ENCODE measurements at places on chromosomes 7 and 10.

DNA sequence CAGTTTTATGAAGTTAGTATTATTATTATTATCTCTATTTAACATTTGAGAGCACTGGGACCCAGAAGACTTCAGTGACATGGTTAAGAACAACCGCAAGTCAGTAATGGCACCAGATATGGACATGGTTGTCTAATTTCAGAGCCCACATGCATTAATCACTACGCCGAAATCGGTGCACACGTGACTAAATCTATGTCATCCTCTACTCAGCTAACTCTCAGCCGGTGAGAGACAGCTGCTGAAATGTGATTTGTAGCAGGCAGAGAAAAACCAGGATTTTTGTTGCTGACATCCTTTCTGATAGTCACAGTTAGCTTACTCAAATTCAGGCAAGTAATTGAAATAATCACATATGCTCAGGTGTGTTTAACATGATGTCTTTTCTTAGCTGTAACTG, 127.7 kb downstream of the SPAG6 start:
- no peak for DNase-seq

DNA sequence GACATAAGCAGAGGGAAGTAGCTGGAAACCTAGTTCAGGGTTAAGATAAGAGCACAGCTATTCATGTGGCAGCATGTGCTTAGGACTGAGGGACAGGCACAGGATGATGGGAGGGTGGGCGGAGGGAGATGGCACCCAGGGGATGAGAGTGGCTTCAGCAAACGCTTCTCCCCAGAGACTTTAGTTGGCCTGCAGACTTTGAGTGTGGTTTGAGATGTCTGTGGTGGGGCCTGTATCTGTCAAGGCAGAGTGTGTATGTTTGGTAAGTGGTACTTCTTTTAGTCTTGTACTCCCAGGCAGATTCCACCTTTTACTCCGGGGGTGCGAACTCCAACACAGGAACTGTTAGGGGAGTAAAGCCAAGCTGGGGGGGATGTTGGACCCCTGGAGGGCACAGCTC, 88.9 kb downstream of the WDFY4 start:
- no peak for DNase-seq

DNA sequence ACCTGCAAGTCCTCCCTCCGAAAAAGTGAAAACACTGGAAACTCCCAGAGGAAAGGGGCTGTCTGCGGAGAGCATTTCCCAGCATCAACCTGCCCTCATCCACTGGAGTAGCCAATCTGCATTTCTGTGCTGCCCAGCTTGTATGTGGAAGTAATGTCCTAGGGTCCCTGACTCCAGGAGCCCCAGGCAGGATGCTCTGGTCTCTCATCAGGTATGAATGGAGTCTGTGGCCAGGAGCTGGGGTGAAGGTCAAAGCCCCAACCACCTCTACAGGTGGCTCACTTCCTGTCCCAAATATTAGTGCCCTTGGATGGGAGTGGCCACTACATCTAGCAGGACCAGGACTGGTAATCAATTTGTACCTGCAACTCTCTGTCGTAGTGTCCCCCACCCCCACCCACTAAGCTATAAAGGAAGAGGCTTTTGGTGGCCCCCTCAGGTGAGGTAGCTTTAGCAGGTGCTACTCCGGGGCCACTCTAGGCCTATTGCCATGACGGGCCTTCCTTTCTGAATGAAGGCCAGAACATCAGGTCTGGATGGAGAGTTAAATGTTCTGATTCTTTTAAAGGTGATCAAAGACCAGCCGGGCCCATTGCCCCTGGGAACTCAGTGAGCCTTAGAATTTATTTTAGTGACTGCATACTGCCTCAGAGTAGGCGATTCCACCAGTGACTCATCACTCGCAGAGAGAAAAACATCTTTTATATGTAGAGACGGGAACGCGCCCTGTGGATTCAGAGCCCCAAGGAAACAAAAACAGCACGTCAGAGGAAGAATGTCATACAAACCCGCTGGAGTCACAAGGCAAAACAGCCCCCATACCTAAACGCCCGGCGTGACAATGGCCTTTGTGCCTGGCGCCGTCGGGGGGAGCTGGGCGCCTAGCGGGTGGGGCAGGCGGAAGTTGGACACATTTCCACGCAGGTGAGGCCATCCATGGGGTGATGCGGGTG, 13.0 kb downstream of the EN2 start:
- peak; percentile 62 for DNase-seq

DNA sequence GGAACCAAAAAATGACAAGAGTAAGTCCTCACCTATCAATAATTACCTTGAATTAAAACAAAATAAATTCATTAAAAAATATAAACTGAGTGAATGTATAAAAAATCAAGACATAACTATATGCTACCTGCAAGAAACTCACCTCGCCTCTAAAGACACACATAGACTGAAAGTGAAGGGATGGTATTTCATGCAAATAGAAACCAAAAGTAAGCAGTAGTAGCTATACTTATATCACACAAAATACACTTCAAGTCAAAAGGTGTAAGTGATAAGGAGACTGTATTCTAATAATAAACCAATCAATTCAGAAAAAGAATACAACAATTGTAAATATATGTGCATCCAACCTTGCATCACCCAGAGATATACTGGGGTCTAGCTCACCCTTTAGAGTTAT, 332.6 kb downstream of the SH2D4B start:
- DNase-seq, result no peak

DNA sequence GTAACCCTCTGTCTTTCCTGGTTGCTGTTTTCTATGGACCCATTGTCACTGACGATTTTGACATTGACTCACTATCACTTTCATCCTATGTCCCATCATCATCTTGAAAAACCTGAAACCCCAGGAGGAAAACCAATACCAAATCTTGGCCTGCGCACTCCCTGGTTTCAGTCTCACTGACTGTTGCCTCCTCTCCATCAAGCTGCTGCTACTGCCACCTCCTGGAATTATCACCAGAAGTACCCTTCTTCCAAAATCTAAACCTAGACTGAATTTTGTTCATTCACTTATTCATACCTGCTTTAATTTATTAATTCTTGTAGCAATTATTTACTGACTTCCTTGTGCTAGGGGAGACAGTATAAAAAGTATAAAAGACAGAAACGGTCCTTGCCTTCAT, 44.5 kb upstream of the ACBD5 start:
- peak; percentile 13 for DNase-seq

GRCh38 chr10:9243941-9244411, 1189.5 kb downstream of the GATA3 start:
- no peak for DNase-seq

GRCh38 chr7:157522954-157523353, 186.2 kb downstream of the DNAJB6 start:
- DNase-seq, result no peak

DNA sequence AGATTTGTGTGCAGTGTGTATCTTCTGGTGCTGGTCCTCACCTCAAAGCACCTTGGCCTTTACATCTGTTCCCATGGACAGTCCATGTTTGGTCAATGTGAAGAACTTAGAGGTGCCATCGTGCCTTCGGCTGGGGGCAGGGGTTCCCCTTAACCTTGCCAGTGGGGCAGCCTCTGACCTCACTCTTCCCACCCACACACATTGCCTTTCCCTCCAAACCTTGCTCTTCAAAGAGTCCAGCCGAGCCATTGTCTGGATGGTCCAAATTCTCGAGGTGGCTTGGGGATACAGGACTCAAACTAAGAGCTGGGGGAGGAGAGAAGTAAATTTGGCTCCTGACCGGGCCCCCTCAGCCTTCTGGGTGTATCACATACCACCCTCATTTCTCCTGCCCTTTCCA, 76.2 kb upstream of the HABP2 start:
- no peak for DNase-seq

DNA sequence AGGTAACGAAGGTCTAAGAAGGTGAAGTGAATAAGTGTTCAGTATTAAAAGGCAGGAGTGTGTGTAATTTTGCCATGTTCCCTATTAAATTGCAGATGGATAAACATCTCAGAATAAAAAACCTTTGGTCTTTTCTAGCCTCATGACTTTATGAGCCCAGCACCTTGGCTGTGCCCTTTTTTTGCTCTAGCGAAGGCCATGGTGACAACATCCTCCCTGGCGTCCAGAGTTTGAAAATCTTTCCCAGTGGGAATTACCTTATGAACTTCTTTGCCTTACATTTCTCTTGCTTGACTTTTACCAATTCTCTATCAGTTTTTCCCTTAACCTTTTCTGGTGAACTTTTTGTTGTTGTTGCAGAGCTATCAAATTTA, 368.2 kb upstream of the BMPER start:
- DNase-seq, result no peak

DNA sequence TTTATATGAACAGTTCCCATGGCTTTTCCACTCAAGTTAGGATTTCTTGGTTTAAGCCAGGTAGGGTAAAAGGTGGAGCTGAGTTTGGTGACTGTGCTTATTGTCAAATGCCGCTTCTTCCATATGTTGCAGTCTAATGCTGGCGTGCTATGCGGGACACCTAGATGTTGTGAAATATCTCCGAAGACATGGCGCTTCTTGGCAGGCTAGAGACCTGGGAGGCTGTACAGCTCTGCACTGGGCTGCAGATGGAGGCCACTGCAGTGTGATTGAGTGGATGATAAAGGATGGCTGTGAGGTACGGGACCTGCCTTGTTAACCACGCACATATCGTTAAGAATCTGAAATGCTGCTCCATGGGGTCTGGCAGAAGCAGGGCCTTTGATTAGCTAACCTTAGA, 108.4 kb downstream of the FANK1 start:
- DNase-seq, result no peak

DNA sequence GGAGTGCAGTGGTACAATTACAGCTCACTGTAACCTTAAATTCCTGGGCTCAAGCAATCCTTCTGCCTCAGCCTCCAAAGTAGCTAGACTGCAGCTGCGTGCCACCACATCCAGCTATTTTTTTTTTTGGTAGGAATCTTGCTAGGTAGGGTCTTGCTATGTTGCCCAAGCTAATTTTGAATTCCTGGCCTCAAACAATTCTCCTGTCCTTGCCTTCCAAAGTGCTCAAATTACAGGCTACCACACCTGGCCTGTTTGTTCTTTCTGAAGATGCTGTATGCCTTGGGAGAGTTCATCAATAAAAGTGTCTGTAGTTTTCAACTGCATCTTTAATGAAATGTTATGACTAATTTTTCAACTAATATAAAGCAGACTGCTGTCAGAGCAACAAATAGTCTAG, 452 bp downstream of the SAMD9 start:
- DNase-seq, result peak; percentile 19

GRCh38 chr7:69467826-69468225, 130.4 kb upstream of the AUTS2 start:
- no peak for DNase-seq

DNA sequence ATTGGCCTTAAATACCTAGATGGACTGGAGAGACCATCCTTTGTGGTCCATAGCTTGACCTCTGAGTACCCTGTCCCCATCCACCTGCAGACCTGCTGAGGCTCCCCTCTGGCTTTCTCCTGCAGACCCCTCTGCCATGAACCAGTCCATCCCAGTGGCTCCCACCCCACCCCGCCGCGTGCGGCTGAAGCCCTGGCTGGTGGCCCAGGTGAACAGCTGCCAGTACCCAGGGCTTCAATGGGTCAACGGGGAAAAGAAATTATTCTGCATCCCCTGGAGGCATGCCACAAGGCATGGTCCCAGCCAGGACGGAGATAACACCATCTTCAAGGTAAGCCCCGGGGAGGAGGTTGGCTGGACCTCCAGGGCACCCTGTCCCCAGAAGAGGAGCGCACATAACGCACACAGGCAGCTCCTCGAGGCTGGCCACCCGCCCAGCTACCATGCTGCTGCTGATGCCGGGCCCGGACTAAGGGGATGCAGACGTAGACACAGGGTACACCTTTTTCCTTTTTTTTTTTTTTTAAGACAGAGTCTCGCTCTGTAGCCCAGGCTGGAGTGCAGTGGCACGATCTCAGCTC, 4.3 kb downstream of the IRF5 start:
- no peak for DNase-seq

DNA sequence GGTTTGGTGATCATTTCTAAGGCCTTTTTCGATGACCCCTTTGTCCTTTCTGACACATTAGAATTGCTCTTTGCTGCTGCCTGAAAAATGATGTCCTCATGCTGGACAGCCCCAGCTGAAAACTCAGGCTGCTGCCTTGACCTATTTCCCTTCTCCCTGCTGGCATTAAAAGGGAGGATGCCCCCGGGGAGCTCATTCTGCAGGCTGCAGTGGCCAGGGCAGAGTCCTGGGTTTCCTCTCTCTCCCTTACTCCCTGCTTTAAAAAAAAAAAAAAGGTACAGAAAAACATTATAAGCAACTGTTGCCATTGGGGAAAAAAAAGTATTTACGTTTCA, 35.4 kb downstream of the LRRC4 start:
- no peak for DNase-seq

Data from GM23248 (cell line).